ENCODE measurements at places on chromosomes 1 and 21.
A peak's percentile ranks its signal among the peaks of the same experiment; 100 is the strongest.

- no peak for DNase-seq
Measured at GRCh38 chr21:33214056-33214455, 15.7 kb upstream of the IFNAR2 start.

- no peak for DNase-seq
Measured at GRCh38 chr1:204314171-204314892, 45.4 kb downstream of the PLEKHA6 start.

- DNase-seq, result no peak
Measured at GRCh38 chr1:197234581-197234980, 33.5 kb upstream of the CRB1 start.

- no peak for DNase-seq
Measured at GRCh38 chr21:16162953-16163352, 433.2 kb downstream of the USP25 start.

GRCh38 chr1:204866051-204866596, 4.5 kb upstream of the NFASC start:
- no peak for DNase-seq

GRCh38 chr1:34984435-34984792, 733 bp downstream of the TMEM35B start:
- no peak for DNase-seq

GRCh38 chr1:93818570-93818959, 60.4 kb downstream of the DNTTIP2 start:
- no peak for DNase-seq

DNA sequence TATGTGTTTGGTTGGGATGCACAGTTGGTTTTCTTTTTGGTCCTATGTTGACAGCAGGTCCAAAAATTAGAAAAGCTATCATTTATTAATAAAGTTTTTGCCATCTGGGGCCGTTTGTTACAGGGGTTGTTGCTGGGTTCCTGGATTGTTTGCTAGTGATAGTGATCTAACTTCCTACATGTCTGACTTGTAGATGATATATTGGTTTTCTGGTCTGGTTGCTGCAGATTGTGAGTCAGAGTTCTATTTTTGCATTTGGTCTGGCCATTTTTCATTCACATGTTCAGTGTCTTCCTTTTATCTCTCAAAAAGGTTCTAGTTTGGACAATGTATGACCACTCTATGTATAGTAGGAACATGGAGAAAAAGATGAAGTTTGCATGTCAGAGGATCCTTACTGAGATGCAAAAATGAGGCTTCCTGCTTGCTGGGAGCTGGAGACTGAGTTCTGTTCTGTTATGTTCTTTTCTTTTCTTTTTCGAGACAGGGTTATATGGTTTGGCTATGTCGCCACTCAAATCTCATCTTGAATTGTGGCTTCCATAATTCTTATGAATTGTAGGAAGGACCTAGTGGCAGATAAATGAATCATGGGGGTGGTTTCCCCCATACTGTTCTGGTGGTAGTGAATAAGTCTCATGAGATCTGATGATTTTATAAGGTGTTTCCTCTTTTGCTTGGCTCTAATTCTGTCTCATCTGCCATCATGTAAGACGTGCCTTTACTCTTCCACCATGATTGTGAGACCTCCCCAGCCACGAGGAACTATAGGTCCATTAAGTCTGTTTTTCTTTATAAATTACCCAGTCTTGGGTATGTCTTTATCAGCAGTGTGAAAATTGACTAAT, 4.2 kb upstream of the NVL start:
- peak; percentile 38 for DNase-seq

DNA sequence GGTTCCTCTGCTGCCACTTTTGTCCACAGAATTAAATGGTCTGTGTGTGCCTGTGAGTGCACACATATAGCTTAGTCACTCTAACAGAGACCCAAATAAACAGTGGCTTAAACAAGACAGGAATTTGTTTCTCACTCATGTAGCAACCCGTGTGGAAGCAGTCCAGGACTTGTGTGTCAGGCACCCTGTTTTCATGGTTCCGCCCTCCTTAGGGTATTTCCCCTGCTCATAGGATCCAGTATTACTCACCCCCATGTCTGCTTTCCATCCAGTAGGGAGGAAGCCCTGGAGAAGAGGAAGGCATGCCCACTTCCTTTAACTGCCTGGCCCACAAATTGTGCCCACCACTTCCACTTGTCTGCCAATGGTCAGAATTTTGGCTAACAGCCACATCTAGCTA, 41.3 kb upstream of the TACSTD2 start:
- no peak for DNase-seq

DNA sequence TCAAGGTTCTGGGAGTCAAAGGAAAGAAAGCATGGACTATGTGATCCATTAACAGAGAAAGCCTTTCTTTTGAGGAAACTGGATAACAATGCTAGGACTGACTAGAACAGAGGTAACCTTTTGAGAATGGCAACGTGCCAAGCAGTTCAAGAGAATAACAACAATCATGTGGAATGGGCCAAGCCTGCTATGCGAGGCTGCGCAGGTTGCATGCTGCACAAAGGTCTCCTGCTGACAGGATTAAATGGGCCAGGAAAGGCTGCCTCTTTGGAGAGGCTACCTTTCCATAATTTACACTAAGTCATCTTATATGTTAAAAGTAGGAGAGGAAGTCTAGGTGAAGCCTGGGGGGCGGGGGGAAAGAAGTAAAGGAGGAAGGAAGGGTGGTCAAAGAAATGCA, 5.8 kb downstream of the PCNX2 start:
- DNase-seq, result no peak

GRCh38 chr1:109112056-109112651, 1.8 kb upstream of the ELAPOR1 start:
- no peak for DNase-seq

- no peak for DNase-seq
Measured at GRCh38 chr1:2975466-2976179, 45.6 kb upstream of the ACTRT2 start.

DNA sequence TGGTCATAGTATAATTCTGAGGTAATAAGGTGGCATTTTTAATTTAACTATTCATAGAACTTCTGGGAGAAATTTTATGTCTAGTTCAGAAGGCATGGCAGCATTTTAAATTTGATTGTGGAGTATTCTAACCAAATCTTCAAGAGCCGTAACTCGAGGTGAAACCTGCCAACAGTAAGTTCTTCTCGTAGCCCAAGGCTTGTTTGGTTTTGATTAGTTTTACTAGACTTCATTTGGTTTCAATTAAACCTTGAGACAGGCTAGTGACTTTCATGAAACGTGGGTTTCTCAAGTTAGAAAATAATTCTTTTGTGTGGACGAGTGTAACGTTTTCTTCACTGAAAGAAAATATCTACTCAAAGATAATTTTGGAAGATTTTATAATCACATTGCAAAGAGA, 395.5 kb downstream of the USP25 start:
- DNase-seq, result no peak

GRCh38 chr1:224317383-224318045, 12.5 kb downstream of the NVL start:
- no peak for DNase-seq
